ENCODE measurements at places on chromosomes 4 and X.

- no peak for ATAC-seq
Measured at GRCh38 chrX:109344678-109345077, 137.2 kb downstream of the GUCY2F start.

GRCh38 chr4:110216129-110216528 lies 17.7 kb upstream of the ELOVL6 start:
- ATAC-seq, result no peak

DNA sequence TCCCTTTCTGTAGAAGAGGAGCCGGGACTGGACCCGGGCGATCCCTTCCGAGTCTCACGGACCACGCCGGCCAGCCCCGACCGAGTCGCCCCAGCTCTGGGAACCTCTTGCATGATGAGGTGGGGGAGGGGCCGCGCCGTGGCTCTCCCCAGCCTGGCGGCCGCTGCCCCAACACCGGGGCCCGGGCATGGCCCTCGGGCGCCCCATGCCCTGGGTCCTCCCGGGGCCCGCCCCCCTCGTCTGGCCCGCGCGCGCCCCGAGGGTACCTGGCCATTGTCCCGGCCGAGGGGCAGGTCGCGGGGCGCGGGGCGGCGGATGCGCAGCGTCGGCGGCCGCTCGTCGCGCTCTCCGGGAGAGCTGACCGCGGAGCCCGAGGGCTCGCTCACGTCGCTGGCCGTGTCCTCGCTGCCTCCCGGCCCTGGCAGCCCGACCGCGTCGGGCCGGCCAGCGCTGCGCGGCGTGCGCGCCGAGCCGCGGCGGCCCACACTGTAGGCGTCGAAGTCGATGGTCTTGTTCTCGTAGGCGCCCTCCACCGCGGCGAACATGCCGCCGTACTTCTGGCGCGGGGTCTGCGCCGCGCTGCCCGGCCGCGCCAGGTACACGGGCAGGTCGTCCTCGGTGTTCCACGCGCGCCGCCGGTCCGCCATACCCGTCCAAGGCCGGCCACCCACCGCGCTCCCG lies 423 bp downstream of the CRMP1 start:
- no peak for ATAC-seq

DNA sequence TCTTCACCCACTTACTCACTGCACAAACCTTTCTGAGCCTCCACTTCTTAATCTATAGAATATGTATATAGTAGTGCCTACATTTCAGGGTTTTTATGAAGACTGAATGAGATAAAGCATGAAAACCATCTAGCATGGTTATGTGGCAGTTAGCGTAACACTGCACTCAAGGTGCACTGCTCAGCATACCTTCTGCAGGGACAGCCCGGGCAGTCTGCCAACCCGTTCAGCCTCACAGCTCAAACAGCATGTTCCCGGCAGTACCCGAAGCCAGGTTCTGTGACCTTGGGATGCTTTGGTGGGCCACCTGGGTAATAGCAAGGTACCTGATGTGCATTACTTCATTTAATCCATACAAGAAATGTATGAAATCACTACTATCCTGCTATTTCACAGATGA lies 81.4 kb downstream of the DOCK11 start:
- no peak for ATAC-seq

- no peak for ATAC-seq
Measured at GRCh38 chrX:54794028-54794427, 4.0 kb downstream of the ITIH6 start.

DNA sequence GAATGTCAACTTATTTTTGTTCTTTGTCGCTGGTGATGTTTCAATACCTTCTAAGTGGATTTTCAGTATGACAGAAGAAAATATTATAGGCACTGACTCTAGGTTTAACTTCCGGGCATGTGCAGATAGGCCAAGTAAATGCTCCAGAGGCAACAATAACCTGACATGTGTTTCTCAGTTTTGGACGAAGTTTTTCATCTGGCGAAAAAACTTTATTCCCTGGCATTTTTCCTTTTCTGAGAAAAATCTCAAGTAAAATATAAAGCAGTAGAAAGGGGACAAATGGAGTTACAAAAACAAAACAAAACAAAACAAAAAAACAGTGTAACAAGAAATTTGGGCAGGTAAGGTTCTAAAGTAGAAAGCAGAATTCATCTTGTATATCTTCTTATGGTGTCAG lies 173.5 kb downstream of the ANTXR2 start:
- no peak for ATAC-seq

DNA sequence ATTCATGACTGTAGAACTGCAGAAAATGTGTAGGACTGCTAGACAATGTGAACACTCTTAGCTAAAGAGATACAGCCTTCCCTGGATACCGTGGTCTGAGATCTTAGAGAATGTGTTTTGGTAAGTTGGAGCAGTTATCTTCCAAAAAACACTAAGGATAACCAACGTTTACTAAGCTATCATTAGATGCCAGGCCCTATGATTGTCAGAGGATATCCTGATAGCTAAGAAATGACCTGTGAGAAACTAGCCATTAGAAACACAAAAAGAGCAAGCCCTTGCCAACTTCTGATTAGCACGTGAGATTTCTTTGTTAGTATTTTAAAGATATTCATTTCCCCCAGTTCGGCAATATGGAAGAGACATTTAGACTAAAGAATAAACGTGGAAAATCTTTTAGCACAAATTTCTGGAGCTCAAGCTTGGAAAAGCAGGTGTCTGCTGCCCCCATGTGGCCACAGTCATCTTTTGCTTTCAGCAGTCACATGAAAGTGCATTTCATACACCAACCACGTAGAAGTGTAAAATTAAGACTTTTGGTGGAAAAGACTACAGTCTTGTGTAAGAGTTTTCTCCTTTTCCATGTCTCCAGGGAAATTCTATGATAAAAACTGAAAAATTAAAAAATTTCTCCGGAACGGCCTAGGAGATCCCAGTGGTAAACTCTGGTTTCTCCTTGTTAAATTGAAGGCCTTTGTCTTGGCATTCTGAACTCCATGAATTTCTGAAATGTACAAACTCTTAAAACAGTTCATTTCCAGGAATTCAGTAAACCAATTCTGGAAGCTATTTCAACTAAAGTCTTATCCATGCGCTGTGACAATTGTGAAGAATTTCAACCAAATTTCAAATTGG lies 136.4 kb downstream of the ZNF674 start:
- ATAC-seq, result peak; percentile 31

GRCh38 chrX:46325312-46325877 lies 219.8 kb downstream of the ZNF674 start:
- peak; percentile 60 for ATAC-seq

- no peak for ATAC-seq
Measured at GRCh38 chr4:33696586-33696985, 2547.7 kb downstream of the ARAP2 start.

All from esophagus mucosa (tissue), 1 donor.